ENCODE measurements at places on chromosomes 12 and 14.

DNA sequence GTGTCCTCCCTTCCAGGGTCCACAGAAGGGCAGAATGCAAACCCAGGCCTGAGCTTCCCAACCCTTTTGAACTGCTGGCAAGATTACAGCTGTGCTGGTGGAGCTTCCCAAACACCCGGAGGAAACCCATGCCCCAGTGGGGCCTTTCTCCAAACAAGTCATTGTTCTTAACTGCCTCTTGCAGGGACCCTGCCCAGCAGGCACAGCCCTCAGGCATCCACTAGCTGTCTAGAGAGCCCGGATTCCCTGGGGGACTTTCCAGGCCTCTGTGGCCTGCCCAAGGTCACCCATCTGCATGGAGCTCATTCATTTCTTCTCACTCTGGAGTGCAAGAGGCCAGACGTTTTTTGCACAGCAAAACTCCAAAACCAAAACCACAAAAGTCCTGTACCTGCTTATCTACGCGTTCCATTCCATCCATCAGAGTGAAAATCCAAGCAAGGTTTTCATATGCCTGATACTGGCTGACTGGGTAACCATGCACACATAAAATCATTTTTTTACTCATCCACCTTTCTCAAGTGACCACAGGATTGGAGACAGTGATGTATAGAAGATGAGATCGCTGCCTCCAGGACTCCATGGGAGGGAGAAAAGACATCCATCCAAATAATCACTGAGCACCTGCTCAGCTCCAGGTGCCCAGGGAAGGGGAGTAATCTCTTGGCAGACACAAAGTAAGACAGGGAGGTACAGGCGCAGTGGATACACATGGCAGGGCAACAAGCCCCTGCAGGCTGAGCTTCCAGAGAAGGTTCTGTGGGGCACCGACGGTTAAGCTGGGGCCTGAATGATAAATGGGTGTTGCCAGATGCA, 17.2 kb upstream of the BDKRB2 start:
- no peak for DNase-seq

- DNase-seq, result no peak
Measured at GRCh38 chr14:21419528-21419927, 35.7 kb upstream of the SUPT16H start.

- DNase-seq, result no peak
Measured at GRCh38 chr14:100771121-100771800, 44.6 kb downstream of the DLK1 start.

DNA sequence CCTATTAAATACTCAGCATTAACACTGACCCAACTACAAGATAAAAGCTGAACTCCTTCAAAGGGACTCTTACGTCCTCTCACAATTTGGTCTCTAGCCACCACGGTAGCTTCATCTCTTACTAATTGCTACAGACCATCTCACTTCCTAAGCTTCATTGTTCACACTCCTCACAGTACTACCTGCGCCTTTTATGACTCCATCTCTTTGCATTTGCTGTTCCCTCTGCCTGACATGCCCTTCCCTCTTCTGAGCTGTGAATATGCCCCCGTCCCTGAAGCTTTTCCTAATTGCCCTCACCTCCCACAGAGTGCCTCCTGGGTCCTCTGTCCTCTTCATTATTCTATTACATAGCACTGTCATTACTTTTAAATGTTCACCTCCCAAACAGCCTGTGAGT, 2.5 kb downstream of the EEA1 start:
- no peak for DNase-seq

DNA sequence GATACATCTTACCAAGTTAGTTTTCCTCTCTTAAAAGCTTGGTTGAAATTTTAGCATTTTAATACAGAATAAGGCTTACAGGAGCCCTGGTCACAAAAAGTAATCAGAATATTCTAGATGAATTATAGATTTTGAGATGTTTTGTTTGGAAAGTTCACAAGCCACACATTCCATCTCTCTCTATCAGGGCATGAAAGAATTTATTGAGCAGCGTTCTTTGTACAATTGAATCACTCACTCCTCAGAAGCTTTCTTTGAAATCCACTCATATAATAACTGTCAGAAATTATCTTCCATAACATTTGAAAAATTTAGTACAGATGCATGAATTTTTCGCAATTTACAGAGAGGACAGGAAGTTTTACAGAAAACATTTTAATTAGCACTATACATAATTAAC, 938.6 kb upstream of the MDGA2 start:
- DNase-seq, result no peak

- DNase-seq, result no peak
Measured at GRCh38 chr14:31414190-31414833, 6.0 kb downstream of the HEATR5A start.

- DNase-seq, result peak; percentile 68
Measured at GRCh38 chr12:95117178-95117599, 43.8 kb upstream of the NR2C1 start.

- no peak for DNase-seq
Measured at GRCh38 chr14:71399057-71399487, 491.8 kb downstream of the PCNX1 start.

GRCh38 chr14:54532111-54533012, 22.7 kb downstream of the CGRRF1 start:
- DNase-seq, result no peak

GRCh38 chr12:66392266-66392915, 90.1 kb downstream of the HELB start:
- no peak for DNase-seq

DNA sequence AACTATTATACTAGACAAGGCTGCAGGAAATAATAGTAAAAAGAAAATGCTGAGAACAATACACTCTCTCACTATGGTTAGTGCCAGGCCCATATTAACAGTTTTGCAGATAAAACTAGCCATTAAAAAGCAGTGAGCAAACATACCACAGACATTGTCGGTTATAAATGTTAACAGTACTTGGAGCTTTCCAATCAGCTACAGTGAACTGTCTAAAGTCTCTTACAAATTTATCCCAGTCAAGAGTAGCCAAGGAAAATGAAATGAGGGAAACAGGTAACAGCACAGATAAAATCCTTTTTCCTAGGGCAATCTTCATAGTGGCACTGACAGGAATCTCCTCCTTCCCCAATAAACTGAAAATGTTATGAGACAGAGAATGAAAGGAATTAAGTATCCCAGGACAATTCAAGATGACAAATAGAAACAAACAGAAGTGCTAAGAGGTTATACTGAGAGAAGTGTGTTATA, 30.8 kb downstream of the PAWR start:
- no peak for DNase-seq

DNA sequence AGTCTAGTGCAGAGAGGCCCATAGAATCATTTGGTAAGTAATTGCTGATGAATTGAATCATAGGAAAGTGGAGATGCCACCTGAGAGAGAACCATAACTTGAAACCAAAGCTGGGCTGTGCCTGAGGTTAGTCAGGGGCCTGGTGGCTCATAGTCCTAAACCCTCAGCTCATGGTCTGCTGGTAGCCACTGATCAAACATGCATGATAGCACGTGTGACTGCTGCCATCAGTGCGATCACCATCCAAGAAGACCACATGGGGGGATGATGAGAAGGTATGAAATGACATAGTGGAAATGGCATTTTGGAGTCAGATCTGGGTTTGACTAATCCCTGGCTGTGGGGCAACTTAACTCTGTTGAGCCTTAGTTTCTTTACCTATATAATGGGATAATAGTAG, 190.5 kb downstream of the CACNA1C start:
- DNase-seq, result no peak

- DNase-seq, result no peak
Measured at GRCh38 chr12:130978785-130979184, 25.1 kb downstream of the ADGRD1 start.
